Spleen (tissue), 13 donors: ENCODE measurements at places on chromosomes 11 and 22.
A peak's percentile ranks its signal among the peaks of the same experiment; 100 is the strongest.

DNA sequence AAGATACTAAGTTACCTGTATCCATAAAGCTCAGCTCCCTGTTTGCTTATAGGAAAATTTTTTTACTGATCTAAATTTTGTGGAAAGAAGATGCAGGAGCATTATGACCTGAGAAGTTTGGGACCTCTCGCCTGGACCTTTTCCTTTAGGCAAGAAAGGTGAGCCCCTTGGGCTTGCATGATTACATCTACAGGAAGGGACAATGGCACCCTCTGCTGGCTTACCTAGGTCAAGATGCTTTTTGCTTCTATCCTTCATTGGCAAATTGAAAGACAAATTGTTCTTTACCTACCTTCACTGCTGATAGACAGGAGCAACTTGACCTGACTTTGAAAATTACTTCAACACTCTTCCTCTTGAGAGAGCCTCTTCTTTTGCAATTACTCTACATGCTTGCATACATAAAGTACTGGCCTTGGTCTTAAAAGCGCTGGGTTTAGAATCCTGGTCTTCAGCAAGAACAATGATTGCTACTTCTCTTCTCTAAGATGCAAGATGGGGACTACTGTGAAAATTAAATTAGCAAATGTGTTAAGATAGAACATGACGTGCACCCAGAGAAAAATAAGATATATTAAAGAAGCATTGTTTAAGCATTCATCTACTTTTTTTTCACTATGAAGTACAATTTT is 147.2 kb downstream of the TRPC6 start:
- DNase-seq = no peak

DNA sequence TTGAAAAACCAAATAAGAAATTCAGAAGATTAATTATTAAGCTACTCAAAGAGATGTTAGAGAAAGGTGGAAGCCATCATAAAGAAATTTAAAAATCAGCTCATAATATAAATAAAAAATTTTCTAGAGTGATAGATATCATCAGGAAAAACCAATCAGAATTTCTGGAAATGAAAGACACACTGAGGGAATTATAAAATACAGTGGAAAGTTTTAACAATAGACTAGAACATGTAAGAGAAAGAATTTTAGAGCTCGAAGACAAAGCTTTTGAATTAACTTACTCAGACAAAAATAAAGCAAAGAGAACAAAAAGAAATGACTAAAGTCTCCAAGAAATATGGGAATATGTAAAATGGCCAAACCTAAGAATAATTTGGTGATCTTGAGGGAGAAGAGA is 1926.9 kb upstream of the RAG2 start:
- no peak for DNase-seq

- no peak for DNase-seq
Observed at GRCh38 chr11:12229450-12230229, 119.2 kb downstream of the MICAL2 start.

DNA sequence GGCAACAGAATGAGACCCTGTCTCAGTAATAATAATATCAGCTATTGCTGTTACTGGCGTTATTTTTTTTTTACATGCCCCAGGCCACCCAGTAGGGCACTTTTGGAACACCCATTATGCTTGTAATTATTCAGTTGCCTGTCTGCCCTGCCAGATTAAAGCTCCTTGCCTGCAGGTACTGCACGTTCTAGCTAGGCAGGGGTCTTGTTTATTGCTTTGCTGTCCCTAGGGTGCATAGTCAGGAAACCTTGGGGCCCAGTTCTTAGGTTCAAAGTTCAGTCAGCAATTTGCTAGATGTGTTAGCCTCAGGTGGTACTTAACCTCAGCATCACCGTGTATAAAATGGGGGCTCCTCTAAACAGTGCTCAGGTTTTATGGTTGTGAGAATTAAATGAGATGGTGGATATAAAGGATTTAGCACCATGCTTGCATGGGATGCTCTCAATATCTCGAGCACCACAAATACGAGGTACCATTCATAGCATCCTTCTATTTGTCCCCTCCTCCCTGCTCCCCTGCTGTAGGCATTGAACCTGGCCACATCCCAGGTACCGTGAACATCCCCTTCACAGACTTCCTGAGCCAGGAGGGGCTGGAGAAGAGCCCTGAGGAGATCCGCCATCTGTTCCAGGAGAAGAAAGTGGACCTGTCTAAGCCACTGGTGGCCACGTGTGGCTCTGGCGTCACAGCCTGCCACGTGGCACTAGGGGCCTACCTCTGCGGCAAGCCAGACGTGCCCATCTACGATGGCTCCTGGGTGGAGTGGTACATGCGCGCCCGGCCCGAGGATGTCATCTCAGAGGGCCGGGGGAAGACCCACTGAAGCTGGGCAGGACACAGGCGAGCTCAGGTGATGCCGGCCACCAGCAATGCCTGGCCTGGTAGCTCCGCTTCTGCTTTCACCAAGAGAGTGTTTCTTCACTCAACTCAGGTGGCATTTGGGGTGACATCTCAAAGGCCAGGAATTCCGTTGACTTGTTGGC is 9.4 kb downstream of the MPST start:
- DNase-seq = no peak

DNA sequence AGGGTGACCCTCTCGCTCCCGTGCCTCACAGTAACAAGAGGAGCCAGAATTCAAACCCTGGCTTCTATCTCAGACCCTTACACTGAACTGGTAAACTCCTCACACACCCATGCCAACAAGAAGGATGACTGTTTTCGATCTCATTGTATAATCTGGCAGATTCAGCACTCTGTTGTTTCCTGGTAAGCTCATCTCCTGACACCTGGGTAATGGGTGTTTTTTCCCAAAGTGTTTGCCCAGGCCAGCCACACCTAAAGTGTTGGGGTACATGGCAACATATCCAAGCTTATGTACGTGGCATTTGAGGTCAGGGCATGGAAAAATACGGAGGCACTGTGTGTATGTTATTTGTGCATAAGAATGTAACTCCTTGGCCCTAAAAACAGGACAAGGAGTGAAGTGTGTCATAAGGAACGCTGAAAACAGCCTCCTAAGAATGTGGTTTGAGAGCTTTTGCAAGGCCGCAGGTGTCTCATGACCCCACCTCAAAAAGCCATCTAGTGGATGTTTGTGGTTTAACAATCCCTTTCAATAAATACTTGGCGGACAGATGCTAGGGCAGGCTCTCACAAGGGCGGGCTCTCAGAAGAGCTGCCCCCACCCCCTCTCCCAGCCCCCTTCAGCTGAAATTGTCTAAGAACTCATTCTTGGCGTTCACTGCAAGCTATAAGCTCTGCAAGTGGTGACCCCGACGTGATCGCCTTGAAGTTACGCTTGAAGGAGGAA is at the start of gene MS4A15:
MS4A15 (plus strand) TSS at position 561 of the 726 bp plus-strand sequence. CDS start 6,867 bp downstream, outside the sequence.
- peak; percentile 24 for DNase-seq
